ENCODE measurements at places on chromosomes 2 and 18.

GRCh38 chr2:134447669-134448068 lies 193.8 kb downstream of the MGAT5 start:
- no peak for DNase-seq

DNA sequence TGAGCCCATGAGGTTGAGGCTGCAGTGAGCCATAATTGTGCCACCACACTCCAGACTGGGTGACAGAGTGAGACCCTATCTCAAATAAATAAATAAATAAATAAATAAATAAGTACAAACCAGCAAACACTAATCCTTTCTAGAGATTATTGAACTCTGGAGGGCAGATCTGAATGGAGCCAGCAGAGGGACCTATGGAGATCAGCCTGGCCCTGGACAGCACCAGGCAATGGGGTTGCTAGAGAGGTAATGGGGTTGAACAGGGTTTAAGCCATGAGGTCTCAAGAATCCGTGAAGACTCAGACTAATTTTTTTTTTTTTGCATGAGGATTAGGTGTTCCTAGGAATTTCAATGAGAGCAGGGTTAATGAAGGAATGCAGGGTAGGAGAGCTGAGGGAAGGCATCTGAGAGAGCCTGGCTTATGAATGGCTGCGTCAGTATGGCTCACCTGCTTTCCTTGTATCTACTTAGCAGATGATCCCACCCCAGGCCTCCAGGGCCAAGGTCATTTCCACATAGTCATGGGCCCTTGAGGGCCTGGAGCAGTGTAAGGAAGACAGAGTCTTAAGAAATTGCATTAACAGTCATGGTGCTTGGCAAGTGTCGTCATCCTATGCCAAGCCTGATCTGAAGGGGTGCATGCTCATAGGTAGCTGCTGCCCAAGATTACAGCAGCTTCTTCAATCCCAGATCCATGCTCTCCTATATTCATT lies 34.6 kb upstream of the IL37 start:
- DNase-seq, result no peak

DNA sequence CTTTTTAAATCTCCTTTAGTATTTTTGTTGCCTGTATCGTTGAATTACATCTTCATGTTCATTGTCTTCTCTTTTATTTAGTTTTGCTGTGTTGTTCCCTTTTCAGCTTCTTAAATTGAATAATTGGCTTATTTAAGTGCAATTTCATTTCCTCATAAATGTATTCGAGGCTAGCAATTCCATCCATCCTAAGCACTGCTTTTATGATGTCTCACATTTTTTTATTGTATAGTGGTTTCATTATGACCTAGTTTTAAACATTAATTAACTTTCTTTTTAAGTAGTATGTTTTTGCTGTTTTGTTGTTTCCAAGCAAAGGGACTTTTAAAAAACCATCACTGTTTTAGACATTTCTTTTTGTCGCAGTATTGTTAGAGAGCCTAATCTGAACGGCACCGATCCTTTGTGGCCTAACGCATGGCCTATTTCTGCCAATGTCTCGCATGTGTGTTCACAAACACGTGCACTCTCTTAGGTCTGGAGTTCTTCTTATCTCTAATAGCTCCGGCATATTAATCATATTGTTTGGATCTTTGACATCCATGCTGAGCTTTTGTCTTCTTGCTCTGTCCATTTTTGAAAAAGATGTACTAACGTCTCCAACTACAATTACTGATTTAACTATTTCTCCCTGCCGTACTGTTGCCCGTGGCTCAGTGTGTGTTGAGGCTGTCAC lies 59.6 kb upstream of the ZNF516 start:
- no peak for DNase-seq

DNA sequence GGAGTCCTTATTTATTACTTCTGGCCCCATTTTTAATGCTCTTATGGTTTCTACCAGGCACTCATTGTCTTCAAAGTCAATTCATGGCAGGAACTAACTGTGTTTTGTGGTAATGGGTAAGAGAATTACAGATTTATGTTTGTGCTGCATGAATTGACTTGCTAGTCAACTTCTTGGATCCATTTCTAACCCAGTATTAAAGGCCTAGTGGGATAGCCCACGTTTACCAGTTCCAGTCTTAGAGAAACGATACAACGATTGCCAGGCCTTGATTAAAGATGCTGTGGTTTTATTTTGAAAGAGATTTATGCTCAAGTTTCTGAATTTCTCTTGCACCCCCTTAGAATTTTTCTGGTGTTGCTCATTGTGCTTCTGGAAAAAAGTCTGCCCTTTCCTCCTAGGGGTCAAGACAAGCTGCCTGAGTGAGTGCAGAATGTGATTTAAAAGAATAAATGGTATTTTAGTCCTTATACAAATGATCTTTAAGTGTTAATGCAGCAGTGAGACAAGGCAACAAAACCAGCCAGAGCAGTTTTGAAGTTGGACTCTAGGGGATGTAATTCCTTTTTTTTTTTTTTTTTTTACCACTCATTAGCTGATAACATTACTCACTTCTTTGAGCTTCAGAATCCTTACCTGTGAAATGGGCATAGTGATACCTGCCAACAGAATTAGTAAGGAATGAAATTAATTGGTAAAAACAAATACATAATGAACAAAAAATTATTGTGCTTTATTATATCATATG lies 101.5 kb downstream of the ARHGAP15 start:
- DNase-seq, result no peak

DNA sequence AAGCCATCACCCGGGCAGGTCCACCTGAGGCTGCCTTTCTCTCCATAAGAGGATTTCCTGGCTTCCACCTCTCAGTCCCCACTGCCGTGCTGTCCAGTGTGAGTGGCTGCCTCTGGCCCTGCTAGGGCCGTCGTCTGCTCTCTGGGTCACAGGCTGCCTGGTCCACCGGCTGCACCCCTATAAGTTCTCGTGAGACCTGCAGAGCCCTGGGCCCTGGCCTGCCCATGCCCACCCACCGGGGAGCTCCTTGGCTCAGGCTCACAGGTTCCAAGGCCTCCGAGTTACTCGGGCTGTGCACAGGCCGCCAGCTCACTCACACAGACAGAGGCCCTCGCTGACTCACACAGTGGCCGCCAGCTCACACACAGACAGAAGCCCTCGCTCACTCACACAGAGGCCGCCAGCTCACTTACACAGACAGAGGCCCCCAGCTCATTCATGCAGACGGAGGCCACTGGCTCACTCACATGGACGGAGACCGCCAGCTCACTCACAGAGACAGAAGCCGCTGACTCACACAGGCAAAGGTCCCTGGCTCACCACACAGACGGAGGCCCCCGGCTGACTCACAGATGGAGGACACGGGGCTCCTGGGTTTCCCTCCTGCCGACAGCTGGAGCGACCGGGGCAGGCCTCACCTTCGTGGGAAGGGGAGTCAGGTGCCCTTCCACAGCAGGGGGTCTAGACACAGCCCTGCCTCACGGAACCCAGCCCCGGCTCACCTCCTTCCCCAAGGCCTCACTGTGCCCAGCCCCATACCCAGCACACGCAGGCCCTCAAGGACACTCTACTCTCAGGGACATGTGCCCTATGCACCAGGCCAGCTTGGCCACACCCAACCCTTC lies 334.1 kb upstream of the MYT1L start:
- DNase-seq, result no peak

GRCh38 chr2:42980764-42981416 lies 188.5 kb upstream of the HAAO start:
- no peak for DNase-seq

GRCh38 chr18:65073060-65073550 lies 677.7 kb upstream of the CDH7 start:
- no peak for DNase-seq

DNA sequence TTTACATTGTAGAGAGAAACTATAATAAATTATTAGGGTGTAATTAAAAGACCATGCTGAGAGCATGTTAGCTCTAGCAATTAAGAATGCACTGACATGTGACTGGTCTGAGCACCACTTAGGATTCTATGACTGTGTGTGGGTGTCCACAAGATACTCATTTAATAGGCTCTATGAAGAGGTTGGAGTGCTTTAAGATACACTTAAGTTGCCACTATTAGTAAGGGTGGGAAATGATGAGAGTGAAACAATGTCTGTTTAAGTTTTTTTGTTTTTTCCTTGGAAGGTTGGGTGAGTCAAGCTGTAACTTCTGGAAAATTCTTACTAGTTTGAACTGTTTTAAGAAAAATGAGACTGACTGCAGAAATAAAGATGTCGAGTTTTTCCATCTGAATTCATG lies 1.8 kb upstream of the FAP start:
- no peak for DNase-seq

DNA sequence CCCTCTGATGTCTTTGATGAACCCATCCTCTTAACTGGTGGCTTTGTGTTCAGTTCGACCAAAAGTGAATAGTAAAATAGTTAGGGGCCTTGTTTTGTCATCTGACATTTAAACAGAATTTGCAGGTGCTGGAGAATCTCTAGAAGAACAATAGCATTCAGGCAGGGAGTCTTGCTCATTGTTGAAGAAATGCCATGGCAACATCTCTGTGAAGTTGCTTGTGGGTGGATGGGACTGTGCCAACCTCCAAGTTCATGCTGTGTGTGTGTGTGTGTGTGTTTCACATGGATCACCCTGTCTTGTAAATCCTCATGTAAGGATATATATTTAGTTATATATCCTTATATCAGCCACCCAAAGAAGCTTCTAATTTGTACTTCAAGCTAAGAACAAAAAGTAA lies 66.7 kb downstream of the SKA1 start:
- no peak for DNase-seq

GRCh38 chr2:56128235-56128634 lies 55.6 kb upstream of the CCDC85A start:
- no peak for DNase-seq

All from esophagus squamous epithelium (tissue), 5 donors.